SK-N-DZ (cell line): ENCODE measurements at places on chromosomes 12 and 14.

GRCh38 chr14:52259434-52259833, 8.1 kb upstream of the PTGDR start:
- no peak for DNase-seq

DNA sequence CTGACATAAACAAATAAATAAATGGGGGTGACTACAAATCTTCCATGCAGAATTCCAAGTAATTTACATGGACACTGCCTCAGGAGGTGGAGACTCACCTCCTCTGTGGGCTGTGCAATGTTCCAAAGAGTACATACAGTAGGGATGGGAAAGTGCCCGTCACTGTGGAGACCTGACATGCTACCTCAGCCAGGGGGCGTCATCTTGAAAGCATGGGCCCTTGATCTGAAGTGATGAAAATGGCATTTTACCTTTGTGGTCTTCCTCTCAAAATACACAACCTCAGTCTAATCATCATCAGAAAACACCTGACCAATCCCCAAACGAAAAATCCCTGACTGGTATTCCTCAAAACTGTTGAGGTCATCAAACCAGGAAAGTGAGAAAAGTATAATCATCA, 48.4 kb downstream of the ANAPC7 start:
- DNase-seq = peak; percentile 41

DNA sequence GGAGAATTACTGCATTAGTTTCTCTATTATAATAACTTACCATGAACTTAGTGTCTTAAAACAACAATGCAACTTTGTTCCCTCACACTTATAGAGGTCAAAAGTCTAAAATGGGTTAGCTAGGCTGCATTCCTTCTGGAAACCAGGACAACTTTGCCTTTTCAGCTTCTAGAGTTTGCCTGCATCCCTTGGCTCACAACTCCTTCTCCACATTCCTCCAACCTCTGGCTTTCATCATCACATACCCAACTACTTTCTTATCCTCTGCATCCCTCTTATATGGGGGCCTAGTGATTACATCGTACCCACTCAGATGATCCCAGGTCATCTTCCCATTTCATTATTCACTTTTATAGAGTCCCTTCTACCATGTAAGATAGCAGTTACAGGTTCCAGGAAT, 251.1 kb downstream of the C12orf50 start:
- DNase-seq = no peak

DNA sequence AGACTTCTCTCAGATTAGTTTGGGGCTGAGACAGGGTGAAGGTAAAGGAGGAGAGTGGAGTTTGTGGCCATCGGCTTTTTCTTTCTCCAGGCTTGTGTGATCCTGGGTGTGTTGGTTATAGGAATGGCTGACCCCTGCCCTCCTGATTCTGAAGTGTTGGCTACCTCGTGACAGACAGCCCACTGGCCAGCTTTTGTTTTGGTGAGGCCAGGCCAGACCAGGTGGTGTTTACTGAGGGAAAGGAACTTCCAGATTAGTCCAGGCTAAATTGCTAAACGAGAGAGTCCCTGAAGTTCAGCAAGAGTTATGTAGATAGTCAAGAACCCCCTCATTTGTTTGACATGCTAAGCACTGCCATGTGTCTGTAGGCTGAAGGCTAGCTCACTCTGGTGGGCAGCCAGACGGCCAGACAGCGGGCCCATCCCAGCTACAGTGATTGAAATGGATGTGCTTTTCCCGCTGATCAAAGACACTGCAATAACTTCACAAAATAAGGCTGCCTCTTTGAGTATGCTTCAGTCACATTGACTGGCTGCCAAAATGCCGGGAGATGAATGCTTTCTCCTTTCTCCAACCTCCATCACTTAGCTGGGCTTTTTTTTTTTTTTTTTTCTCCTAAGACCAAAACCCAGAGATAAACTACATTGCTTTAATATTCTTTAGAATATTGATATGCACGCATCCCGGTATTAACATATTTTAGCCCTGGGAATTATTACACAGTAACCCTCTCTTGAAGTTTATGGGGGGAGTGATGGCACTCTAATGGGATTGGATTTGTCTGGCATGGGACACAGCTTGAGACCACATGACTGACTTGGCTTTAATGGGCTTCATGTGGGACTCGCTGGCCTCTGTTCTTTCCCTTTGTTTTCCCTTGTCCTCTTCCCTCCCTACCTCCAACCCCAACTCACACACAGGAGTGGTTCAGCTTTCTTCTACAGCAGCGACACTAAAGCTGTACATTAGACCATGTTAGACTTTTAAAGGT, 76.9 kb downstream of the SMOC1 start:
- DNase-seq = no peak

DNA sequence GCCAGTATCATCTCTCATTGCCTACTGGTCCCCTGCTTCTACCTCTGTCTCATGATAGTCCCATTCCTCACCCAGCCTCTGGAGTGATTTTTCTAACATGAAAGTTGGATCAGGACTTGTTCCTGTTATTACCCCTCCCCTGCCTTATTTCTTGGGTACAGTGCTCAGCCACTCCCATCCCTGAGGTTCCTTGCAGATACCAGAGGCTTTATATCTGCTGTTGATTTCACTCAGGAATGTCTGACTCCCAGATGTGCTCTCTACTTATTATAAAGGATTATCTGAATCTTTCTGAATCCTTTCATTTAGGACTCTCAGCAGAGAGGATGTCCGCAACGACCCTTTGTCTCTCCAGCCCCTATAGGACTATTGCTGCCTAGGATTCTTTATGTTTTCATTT, 111.2 kb downstream of the LRRK2 start:
- DNase-seq = no peak

DNA sequence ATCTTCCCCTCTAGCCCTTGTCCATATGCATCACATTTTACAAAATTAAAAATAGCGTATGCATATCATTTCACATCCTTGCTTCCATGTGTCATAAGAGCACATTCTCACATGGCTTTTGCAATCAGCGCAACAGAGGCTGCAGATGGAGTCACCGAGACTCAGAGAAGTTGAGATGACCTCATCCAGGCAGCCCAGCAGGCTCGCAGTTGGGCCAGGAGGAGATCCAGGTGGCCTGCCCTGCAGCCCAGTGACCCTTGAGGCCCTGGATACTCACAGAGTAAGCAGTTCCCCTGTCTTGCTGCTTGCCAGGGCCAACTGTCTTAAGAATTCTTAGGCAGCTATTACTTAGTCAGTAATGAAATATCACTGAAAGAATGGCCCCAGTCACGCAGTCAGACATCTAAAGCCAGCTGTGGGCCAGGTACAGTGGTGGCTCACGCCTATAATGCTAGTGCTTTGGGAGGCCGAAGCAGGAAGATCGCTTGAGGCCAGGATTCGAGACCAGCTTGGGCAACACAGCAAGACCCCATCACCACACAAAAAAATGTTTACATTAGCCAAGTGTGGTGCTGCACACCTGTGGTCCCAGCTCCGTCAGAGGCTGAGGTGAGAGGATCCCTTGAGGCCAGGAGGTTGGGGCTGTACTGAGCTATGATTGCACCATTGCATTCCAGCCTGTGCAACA, 9.1 kb downstream of the CAMKK2 start:
- DNase-seq = no peak

GRCh38 chr14:95533391-95533821, 1.4 kb upstream of the GLRX5 start:
- peak; percentile 15 for DNase-seq

GRCh38 chr14:25011095-25011494, 38.9 kb downstream of the STXBP6 start:
- no peak for DNase-seq

- no peak for DNase-seq
Observed at GRCh38 chr12:43285159-43285598, 266.8 kb downstream of the ADAMTS20 start.

GRCh38 chr14:64878837-64879634, 671 bp downstream of the SPTB start:
- no peak for DNase-seq

DNA sequence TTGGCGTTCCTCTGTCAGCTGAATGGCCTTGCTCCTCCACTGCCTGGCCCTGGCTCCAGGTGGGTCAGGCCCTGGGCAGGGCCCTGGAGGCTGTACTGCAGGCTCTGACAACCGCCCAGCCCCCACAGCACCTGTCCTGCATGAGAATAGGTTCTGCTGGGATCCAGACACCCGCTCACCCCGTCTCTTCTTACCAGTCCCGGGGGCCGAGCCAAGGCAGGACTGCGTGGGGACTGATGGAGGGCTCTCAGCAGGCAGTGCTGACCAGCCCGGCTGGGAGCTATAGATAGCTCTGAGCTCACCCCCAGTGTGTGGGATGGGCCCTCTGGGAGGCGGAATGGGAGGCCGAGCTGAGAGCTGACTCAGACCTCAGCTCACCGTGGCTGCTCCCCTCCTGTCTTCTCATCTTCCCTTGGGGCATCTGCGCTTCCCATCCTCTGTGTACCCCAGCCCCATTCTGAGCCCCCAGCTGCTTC, 39.6 kb downstream of the TEAD4 start:
- no peak for DNase-seq

- DNase-seq = no peak
Observed at GRCh38 chr12:25971654-25972041, 13.2 kb downstream of the RASSF8 start.

DNA sequence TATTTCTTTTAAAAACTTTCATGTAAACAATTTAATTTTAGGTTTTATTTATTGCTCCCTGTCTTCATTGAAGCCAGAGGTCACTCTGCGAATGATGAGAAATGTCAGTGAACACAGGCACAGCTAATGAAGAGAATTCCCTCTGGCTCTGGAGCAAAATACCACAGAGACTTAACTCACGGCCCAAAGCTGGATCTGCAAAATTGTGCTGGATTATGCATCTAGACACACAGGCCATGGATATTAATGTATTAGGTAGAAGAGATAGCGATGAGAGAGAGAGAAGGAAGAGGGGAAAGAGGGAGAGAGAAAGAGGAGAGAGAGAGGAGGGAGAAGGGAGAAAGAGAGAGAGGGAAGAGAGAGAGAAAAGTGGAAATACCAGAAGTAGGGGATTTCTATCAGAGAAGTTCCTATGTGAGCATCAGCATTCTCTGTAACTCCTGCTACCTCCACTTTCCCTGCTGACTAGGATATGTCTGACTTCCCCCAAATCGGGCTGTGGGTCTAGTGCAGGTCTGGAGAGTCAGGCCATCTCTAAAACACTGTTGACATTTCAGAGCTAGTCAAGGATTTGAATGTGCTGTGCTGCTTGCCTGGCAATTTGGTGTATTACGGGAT, 3.7 kb downstream of the ARHGDIB start:
- no peak for DNase-seq

- no peak for DNase-seq
Observed at GRCh38 chr14:86013641-86014040, 483.7 kb downstream of the FLRT2 start.

DNA sequence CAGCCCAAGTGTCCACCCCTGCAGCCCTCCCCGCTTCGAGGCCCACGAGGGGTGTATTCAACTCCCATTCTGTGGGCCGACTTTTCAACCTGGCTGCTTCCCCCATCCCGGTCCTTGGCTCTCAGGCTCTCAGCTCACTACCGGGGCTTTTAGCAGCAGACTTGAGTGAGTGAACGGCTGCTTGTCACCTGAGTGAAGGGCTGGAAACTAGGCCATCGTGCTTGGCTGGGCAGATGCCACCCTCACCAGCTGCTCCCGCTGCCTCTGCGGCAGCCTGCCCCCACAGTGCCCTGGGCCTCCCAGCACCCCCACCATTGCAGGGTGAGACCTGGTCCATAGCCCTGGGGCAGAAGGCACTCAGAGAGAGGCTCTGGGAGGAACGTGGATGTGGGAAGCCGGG, 59.9 kb downstream of the SLC6A12 start:
- DNase-seq = no peak

DNA sequence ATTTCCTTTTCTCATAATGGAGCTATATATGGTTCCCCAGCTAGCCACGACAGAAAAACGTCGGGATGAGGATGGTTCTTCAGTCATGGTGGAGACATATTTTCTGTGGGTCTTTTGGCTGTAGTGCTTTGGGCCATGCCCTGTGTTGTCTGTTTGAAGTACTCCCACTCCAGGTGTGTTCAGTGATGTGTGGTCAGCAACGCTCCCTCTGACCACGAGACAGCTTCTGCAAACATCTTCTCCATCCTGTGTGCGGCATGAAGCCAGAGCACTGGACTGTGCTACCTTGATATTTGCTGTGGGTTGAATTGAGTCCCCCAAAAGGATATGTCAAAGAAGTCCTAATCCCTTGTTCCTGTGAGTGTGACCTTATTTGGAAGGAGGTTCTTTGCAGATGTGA, 931.2 kb downstream of the NRXN3 start:
- DNase-seq = no peak

DNA sequence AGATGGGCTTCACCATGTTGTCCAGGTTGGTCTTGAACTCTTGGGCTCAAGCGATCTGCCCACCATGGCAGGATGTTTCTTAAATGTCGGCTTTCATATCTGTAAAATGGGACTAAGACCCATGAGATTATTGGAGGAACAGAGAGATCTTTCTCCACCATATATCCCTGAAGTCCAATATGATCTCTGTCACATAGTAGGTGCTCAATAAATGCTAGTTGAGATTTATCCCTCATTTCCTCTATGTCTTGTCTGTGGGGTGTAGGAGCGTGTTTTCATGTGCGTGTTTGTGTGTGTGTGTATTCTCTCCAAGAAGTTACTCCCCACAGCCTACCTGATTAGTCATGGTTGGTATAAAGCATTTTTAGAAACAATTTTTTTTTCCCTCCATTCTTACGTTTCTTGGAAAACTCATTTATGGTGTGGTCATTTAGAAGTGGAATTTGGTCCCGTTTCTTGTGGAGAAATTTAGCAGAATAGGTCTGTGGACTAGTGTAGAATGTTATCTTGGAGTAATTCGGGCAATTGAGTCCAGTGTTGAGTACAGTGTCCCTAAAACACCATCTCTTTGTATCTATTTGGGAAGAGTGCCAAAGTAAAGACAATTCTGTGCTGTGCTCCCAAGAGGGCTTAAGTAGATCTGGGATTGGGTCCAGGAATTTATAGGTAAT, 4.3 kb downstream of the STRAP start:
- DNase-seq = no peak

DNA sequence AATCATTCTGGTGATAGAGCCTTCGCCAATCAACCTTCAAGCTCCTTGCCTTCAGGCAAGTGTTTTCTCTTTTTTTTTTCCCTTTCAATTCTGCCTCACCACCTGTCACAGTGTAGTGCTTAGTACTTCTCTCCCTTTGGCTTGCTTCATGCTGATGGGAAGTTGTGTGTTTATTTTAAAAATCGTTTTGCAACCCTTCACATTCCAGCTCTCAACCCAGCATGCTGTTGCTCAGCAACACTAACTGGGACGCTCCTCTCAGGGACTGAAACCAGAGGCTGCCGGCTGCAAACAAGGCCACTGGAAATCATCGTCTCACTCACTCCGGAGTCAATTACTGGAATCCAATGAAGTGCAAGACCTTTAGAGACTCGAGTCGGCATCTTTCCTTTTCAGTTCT, 342.7 kb downstream of the PRKD1 start:
- no peak for DNase-seq

GRCh38 chr12:2526371-2526770, 268.4 kb upstream of the FKBP4 start:
- DNase-seq = no peak

GRCh38 chr14:64541972-64542835, 1.7 kb downstream of the HSPA2 start:
- DNase-seq = no peak
